ENCODE measurements at places on chromosomes 13 and 19.

GRCh38 chr19:39032063-39032918, at the start of gene FBXO27:
Gene FBXO27, minus strand, starts transcription at chr19:39032549. Its CDS starts 322 bp downstream, at chr19:39032227.
- DNase-seq: no peak

DNA sequence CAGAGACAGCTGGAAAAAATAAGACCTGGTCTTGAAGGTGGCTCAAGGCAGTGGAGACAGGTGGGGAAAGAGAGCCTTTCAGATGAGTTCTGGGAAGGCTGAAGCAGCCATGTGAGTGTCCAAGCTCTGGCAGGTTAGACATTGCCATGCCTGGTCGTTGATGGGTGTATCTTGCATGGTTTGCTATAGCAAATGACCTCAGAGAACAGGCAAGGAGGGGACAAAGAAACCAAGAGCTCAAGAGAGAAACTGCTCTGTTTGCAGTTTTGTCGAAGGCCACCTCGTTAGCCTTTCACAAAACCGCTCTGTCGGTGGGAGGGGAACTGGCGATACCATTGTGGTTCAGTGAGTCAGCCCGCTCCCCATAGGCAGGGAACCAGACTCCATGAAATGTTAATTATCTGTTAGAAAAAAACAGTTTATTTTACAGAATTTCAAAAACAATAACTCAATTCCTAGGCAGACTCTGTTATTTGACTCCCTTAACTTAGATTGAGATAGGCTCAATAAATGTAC, 82.8 kb upstream of the ARGLU1 start:
- no peak for DNase-seq

GRCh38 chr19:442085-442484, 18.7 kb downstream of the SHC2 start:
- DNase-seq: no peak

GRCh38 chr19:4768934-4769777, 22.4 kb upstream of the FEM1A start:
- DNase-seq: peak; percentile 90

GRCh38 chr19:35204799-35205732, 23.5 kb downstream of the FAM187B start:
- DNase-seq: no peak

DNA sequence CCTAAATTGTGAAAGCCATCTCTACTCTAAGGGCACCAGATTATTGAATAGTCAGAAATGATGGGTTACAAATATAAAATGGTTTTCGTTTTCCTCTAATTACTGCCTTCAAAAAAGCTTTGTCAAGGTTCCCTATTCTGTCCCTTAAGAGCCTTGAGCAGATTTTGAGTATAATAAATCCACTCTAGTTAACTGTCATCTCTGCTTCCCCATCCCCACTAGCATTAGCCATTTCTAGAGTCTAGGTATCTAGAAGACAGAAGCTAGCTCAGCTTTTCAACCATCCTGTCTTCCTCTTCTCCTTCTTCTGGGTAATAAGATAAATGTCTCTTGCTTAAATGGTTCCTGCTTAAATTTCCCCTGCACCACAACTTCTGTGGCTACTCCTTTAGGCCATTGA, 290.4 kb downstream of the DACH1 start:
- DNase-seq: no peak

- DNase-seq: no peak
These were observed 2.5 kb downstream of the KDM4B start for GRCh38 chr19:4971424-4971793.

- DNase-seq: no peak
These were observed at the start of gene KIR2DL4 for GRCh38 chr19:54803410-54803809. Gene KIR2DL4, plus strand, starts transcription at chr19:54803610. Its CDS starts 42 bp downstream, at chr19:54803652.

- DNase-seq: no peak
These were observed 704 bp downstream of the ZNF814 start for GRCh38 chr19:57888107-57888559.

- no peak for DNase-seq
These were observed 654 bp downstream of the CEP89 start for GRCh38 chr19:32971012-32971595.

- no peak for DNase-seq
These were observed 1527.5 kb upstream of the SLC10A2 start for GRCh38 chr13:104593693-104594092.

DNA sequence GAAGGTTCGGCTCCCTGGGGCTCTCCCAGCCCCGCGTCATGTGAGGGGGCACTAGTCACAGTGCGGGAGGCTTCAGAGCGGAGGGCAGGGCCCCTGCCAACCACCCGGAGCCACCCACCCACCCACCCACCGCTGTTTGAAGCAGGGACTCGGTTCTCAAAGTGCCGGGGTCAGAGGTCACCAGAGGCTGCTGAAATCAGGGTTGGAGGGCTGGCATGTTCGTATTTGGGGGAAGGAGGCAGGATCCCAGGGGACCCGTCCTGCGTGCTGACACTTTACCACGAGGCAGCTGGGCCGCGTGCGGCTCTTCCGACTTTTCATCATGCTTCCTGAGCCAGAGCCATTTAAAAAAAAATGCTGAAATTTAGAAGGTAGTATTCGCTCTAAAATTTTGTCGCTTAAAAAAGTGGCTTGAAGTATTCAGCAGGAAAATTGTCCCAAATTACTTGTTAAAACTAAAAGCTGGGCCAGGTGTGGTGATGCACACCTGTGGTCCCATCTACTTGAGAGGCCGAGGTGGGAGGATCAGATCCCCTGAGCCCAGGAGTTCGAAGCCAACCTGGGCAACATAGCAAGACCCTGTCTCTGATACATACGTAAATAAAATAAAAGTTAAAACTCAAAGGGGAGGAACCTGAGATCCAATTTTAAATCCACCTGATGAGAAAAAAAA, 21.2 kb downstream of the ATP11A start:
- DNase-seq: no peak

DNA sequence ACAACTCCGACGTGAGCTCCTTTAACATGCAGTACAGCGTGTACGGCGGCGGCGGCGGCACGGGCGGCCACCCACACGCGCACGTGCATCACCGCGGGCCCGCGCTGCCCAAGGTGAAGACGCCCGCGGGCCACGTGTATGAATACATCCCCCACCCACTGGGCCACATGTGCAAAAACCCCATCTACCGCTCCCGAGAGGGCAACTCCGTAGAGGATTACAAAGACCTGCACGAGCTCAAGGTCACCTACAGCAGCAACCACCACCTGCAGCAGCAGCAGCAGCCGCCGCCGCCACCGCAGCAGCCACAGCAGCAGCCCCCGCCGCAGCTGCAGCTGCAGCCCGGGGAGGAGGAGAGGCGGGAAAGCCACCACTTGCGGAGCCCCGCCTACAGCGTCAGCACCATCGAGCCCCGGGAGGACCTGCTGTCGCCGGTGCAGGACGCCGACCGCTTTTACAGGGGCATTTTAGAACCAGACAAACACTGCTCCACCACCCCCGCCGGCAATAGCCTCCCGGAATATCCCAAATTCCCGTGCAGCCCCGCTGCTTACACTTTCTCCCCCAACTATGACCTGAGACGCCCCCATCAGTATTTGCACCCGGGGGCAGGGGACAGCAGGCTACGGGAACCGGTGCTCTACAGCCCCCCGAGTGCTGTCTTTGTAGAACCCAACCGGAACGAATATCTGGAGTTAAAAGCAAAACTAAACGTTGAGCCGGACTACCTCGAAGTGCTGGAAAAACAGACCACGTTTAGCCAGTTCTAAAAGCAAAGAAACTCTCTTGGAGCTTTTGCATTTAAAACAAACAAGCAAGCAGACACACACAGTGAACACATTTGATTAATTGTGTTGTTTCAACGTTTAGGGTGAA, 6.6 kb downstream of the SLITRK5 start:
- DNase-seq: no peak

GRCh38 chr13:30132623-30133553, 174.5 kb downstream of the KATNAL1 start:
- DNase-seq: peak; percentile 96

DNA sequence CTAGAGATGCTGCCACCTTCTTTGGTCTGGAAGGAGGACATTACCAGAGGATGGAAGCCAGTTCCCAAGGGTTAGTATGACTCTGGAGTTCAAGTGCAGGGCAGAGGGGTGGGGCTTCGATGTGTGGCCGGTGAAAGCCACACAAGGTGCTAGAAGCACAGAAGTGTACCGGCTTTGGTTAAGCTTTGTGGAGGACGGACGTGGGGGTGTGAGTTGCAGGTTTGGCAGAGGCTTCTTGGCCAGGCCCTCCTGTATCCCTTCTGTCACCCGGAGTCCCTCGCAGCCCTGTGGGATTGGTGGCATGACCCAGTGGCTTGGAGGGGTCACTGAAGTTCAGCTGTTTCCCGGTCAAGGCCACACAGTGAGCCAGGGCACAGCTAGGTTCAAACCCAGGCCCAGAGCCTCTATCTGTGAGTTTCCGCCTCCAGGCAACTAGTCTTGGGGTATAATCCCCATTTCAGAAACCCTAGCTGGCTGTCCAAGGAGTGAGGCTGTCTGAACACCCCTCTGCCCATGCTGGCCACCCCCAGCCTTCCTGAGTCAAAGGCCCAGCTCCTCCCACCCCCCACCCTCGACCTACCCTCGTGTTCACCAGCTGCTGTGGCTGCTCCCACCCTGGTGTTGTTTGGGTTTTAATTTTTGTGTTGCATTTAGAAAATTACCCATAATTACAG, 4.6 kb upstream of the SSBP4 start:
- no peak for DNase-seq

DNA sequence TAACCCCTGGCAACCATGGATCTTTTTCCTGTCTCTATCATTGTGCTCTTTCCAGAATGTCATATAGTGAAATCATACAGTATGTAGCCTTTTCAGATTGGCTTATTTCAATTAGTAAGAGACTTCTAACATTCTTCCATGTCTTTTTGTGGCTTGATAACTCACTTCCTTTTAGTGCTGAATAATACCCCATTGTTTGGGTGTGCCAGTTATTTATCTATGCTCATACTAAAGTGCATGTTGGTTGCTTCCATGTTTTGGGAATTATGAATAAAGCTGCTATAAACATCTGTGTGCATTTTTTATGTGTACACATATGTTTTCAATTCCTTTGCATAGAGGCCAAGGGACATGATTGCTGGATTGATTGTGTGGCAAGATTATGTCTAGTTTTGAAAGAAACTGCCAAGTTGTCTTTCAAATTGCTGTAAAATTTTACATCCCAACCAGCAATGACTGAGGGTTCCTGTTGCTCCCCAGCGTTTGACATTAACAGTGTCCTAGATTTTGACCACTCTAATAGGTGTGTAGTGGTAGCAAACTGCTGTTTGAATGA, 358.9 kb downstream of the ITGBL1 start:
- no peak for DNase-seq

DNA sequence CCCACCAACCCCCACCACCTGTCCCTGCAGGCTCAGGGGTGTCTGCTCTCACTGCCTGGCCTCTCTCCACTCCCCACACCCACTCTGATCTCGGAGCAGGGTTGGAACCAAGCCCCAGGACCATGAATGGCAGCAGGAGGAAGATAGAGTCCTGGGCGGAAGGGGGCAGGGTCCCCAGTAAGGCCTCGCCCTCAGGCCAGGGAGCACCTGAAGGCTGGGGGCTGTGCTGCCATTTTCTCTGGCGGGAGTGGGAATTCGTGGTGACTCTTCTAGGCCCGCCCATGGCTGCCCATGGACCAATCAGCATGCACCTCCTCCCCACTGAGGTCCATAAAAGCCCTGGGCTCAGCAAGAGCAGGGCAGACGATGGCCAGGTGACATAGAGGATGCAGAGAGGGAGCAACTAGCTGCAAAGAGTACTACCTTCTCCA, 25.0 kb downstream of the KBTBD6 start:
- no peak for DNase-seq

GRCh38 chr19:11279505-11280236, 16.3 kb upstream of the TSPAN16 start:
- no peak for DNase-seq

GRCh38 chr19:1115646-1116420, 12.0 kb downstream of the GPX4 start:
- DNase-seq: no peak

- DNase-seq: no peak
These were observed 7.5 kb downstream of the CARD8 start for GRCh38 chr19:48248081-48248833.

GRCh38 chr19:12133069-12133468, 7.1 kb downstream of the ZNF20 start:
- no peak for DNase-seq

DNA sequence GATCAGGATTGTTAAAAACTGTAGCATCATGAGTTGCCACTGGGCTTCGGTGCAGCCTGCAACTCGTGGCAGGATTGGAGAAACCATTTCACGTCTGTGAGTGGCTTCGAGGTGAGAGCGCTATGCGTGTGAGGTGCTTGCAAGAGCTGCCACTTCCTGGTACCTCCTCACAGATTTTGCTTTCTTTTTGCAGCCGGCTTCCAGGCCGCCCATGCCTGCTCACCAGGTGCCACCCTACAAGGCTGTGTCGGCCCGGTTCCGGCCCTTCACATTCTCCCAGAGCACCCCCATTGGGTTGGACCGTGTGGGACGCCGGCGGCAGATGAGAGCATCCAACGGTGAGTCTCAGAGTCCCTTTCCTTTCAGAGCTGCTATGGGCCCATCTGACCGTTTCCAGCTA, 57.9 kb upstream of the C1QTNF9 start:
- no peak for DNase-seq

- DNase-seq: no peak
These were observed 24.1 kb downstream of the MICU2 start for GRCh38 chr13:21579754-21580316.

DNA sequence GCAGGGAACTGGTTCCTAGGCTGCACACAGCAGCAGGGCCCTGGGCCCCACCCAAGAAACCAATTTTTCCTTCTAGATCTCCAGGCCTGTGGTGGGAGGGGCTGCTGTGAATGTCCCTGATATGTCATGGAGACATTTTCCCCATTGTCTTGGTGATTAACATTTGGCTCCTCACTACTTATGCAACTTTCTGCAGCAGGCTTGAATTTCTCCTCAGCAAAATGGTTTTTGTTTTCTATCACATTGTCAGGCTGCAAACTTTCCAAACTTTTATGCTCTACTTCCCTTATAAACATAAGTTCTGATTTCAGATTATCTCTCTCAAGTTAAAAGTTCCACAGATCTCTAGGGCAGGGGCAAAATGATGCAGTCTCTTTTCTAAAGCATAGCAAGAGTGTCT, 310.2 kb upstream of the PCDH20 start:
- no peak for DNase-seq

GRCh38 chr13:49976314-49977258, 20.3 kb upstream of the TRIM13 start:
- no peak for DNase-seq

DNA sequence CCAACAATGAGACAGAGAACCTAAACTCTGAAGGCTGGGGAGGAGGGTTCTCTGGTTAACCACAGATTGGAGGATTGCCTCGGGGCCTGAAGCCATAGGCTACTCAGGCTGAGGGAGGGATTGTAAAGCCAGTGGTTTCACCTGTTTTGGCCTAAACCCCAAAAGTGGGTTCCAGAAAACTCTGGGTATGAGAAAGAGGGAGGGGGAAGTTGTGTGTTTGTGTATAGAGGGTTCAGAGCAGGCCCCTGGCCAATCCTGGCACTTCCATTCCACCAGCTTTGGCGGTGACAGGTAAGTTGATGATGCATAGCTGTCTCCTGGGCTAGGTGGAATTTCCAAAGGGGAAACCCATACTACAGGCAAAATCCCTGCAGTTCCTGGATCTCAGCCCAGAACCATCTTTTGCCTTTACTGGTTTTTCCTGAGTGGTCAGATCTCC, 13.5 kb upstream of the CCDC97 start:
- no peak for DNase-seq

Data from left forelimb (tissue), 1 donor.